GM12891 (cell line): ENCODE measurements at places on chromosomes 16 and 17.
A peak's percentile ranks its signal among the peaks of the same experiment; 100 is the strongest.

DNA sequence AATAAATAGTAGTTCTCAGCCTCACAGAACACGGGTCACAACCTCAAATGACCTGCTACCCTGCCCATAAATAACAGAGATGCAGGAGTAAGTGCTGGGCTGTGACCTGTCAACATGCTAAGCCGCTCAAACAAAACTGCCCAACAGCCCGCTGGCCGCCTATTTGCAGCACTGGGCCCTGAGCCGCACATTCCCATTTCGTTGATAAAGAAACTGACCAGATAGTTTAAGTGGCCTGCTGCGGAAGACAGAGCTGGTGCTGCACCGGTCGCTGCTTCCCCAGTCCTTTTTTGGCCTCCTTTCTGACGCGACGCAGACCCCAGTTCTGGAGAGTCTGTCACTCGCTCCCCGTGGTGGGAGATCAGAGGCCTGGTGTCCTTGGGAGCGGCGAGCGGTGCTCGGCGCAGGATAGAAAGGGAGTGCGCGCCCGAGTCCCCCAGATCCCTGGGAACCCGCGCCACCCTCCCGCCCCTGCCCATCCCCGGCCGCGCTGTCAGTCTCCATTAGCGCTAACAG lies 349 bp upstream of the SLC6A2 start:
- no peak for DNase-seq

- no peak for DNase-seq
Observed at GRCh38 chr17:61317779-61318178, 81.9 kb upstream of the TBX2 start.

DNA sequence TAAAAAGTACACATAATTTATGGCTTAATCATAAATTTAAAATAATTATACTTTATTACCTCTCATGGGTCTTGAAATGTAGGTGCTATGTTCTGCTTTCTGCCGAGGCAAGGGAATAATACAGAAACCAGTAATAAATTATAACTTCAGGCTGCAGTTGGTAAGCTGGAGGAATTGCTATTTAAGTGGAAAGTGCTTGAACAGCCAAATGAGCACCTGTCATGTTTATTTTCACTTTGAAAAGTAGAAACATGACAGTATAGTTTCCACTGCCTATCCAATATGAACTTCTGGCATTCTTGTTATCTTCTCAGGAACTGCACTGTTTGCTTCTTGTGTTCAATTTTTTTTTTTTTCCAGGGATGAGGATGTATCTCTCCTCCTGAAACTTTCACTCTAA lies 146.0 kb downstream of the FTO start:
- no peak for DNase-seq

DNA sequence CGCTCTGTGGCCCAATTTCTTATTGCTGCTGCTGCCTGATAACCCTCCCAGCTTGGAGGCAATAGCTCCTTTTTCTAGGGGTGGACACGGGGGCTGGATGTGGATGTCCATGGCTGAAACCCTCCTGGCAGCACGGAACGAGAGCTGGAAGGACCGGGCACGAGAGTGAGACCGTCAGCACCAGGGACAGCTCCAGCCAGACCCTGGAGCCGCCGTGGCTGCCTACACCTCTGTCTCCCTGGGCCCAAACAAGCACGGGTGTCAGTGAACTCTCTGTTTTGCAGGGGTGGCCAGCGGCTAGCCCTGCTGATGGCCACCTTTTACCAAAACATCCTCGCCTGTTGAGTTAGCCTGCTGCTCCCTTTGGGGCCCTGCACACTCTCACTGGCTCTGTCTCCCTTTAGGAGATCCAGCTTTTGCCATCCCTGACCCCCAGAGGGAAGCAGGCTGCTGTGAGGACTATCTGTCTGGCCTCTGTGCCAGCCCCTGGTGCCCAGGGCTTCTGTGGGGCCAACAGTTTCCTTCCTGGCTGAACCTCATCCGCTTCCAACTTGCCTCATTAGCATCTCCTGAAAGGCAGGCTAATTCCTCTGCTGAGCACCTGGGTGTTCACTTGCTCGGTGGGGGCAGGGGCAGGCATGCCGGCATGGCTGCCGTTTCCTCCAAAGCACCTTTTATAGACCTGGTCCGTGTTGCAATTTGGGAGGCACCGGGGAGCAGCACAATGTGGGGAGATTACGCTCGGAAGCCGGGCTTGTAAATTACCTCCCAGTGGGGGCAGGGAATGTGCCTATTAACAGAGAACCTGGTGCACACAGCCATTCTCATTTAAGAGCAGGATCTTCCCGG lies 118.1 kb downstream of the ENGASE start:
- no peak for DNase-seq

- peak; percentile 28 for DNase-seq
Observed at GRCh38 chr16:80231888-80232287, 308.9 kb upstream of the DYNLRB2 start.

DNA sequence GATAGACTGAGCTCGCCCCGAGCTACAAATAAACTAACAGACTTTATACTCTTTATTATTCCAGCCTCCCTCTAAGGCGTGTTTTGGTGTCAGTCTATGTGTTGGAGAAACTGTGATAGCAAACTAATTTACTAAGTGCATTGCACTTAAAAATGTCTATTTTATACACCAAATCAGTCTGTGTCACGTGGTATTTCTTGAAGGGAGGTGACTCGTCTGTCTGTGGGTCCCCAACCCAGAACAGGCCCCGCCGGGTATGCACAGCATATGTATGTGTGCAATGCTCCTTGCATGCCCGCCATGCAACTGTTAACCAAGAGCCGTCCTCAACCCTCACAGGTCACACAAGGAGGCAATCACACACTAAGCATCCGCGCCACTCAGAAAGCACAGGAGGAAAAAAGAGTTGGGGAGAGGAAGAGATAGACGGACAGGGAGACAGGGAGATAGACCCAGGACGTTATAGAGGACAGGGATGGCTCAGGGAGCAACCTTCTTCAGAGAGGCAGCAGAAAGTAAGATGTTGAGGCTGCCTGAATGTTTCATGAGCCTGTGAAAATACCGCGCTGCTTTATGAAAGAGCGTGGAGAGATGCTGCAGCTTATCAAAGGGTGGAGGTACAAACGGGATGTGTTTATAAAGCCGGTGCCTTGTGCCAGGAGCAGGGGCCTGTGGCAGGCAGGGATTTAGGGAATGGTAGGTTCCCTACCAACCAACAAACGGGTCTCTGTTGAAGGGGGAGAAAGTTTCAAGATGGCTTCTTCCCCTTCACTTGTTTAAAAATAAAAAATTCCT lies 4.2 kb downstream of the RBFOX3 start:
- no peak for DNase-seq

DNA sequence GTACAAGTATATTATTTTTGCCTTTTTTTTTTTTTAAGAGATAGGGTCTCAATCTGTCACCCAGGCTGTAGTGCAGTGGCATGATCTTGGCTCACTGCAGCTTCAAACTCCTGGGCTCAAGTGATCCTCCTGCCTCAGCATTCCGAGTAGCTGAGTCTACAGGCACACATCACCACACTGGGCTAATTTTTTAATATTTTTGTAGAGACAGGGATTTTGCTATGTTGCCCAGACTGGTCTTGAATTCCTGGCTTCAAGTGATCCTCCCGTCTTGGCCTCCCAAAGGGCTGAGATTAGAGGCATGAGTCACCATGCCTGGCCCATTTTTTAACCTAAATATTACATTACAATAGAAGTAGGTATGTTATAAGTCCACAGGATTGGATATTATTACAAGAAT lies 3.2 kb downstream of the TERB1 start:
- no peak for DNase-seq

DNA sequence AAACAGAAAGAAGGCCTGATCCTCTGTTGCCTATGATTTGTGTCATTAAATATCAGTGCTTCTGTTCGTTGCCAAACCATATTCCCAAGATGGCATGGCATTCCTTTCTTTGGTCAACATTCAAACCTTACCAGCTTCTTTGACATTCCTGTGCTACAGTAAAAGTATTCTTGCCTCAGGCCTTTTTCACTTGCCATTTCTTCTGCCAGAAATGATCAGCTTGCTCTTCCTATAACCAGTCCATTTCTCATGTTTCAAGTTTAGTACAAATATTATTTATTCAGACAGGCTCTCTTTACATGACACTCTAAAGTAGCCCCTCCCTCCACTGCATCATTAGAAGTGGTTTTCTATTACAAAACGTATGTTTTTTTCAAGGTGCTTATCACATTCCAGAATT lies 278.3 kb downstream of the KCNJ2 start:
- DNase-seq, result no peak

GRCh38 chr17:10652984-10653659 lies 4.0 kb downstream of the MYH3 start:
- DNase-seq, result no peak

DNA sequence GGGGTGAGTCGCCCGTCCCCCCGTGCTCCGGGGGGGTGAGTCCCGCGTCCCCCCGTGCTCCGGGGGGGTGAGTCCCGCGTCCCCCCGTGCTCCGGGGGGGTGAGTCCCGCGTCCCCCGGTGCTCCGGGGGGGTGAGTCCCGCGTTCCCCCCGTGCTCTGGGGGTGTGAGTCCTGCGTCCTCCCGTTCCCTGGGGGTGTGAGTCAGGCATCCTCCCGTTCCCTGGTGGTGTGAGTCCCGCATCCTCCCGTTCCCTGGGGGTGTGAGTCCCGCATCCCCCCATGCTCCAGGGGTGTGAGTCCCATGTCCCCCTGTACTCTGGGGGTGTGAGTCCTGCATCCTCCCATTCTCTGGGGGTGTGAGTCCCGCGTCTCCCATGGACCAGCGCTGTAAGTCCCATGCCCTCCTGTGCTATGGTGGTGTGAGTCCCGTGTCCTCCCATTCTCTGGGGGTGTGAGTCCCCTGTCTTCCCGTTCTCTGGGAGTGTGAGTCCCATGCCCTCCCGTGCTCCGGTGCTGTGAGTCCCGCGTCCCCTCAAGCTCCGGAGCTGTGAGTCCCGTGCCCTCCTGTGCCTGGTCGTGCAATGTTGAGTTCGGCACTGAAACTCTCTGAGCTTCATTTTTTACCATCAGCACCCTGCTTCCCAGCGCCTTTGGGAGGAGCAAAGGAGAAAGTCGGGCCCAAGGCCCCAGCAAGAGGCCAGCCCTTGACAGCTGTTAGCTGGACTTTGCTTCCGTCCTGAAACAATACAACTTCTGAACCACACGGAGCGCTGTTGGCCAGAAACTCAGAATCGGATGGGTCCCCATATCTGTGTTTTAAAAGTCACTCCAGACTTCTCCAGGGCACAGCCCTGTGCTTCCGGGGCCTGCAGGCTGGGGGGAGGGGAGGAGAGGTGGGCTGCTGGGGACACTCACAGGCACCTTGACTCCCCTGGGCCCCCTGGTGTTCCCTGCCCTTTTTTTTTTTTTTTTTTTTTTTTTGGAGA lies 11.5 kb upstream of the ZC3H18 start:
- DNase-seq, result no peak

DNA sequence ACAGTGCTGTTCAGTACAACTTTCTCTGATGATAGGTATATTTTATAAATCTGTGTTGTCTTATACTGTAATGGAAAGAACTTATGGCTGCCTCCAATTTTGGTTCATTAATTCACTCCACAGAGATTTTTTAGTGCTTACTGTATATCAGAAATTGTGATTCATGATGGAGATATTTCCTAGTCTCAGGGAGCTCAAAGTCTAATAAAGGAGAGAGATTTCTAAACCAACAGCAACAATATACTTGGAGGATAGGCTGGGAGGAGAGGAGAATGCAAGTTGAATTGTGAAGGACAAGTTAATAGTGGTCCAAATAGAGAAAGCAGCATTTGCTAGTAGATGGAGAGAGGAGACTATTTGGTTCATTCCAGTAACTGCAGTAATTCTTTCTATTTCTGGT lies 63.5 kb downstream of the TANC2 start:
- DNase-seq, result no peak

DNA sequence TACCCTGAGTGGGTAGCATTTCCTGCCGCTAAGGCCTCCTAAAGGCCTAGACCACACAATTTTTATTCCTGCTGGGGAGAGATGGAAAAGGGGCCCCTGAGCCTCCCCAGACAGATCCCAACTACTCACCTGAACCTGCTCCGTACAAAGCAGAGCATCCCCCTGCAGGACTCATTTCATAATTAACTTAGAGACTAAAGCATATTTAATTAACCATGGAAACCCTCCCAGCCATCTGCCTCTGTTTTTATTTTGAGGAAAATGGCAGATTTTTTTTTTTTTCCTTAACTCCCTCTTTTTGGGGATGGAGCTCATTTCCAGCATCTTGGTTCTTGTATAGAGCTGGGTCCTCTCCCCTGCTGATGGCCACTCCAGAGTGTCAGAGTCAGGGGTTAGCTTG lies 96.5 kb upstream of the CRHR1 start:
- DNase-seq, result no peak

GRCh38 chr17:75976175-75976848 lies 2.7 kb downstream of the ACOX1 start:
- no peak for DNase-seq

GRCh38 chr16:4792951-4793513 lies 2.1 kb upstream of the SMIM22 start:
- no peak for DNase-seq

DNA sequence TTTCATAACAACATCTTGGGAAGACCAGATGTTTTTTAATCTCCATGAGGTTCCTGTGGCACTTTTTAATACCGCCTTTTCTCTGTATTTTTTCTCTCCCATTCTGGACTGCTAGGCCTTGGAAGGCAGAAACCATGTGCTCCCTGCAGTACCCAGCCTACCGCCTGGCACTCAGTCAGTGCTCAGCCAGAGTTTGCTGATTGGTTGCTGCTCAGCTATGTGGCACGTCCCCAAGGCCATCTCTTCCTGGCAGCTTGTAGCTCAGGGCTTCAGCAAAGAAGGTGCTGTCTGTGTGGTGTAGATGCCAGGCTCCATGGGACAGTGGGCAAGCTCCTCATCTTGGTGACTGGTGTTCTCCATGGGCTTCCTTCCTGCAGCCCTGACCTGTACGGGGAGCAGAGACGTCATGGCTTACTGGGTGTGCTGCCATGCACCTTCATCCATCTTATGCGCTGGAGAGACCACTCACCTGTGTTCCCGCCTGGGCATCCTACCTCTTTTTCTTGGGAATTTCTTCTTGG lies 86.7 kb downstream of the CLEC16A start:
- no peak for DNase-seq

GRCh38 chr16:73159296-73159695 lies 111.4 kb upstream of the ZFHX3 start:
- DNase-seq, result no peak

- no peak for DNase-seq
Observed at GRCh38 chr17:41737680-41738023, 3.2 kb upstream of the HAP1 start.

- no peak for DNase-seq
Observed at GRCh38 chr17:41026715-41027471, at the start of gene KRTAP1-5. Gene KRTAP1-5, minus strand, starts transcription at chr17:41027208. Its CDS starts 53 bp downstream, at chr17:41027155.

GRCh38 chr16:84228256-84228838 lies 11.5 kb downstream of the KCNG4 start:
- no peak for DNase-seq
